ENCODE measurements at places on chromosomes 16 and 17.
A peak's percentile ranks its signal among the peaks of the same experiment; 100 is the strongest.

DNA sequence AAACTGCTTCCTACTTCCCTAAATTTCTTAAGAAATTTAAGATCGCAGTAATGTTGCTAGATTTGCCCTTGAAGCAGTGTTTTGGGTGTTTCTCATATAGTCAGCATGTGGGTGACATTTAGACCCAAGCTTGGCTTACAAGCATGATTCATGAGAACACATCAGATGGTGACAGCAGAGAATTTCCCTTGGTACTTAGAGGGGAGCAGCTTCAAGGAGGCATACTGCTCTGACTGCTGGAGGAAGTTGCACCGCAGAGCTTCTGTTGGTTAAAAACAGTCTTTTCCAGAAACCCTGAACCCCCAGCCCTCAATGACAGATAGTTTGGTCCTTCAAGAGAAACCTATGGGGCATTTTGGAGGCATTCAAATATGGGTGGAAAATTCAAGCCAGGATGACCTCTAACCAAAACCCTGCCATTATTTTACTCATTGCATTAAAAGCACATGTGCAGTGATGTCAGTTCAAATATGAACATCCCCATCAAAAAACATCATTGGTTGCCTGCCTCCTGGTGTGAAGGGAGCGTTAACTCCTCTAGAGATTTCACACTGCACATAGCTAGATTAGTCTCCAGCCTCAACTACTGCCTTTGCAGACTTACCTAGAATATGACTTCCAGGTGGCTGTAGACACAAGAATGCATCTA is 201.5 kb upstream of the CACNG5 start:
- DNase-seq: peak; percentile 14

DNA sequence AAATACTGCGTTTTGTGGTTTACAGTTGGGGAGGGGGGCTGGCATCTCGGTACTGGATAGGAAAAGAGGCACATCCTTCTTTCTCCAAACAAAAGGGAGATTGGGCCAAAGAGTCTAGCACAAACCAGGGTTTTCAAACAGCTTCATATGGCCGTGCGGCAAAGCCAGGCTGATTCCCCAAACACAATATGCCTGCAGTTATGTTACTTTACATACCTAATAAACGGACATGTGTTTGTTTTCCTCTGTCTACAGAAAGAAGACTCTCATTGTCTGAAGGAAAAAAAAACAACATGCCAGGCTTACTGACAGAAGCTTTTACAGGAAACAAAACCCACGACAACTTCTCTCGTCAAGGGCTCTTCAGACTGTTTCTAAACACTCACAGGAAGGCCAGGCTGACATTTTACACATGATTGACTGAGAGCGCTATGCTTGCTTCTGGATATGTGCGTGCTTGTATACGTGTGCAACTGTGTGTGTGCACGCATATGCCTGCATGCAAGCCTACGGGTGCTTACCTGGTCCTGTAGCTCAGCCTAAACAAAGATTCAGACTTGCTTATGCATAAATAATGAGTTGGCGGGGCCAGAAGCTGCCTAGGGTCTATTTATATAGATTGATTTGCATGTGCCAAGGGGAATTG is 461.0 kb upstream of the C16orf82 start:
- no peak for DNase-seq

DNA sequence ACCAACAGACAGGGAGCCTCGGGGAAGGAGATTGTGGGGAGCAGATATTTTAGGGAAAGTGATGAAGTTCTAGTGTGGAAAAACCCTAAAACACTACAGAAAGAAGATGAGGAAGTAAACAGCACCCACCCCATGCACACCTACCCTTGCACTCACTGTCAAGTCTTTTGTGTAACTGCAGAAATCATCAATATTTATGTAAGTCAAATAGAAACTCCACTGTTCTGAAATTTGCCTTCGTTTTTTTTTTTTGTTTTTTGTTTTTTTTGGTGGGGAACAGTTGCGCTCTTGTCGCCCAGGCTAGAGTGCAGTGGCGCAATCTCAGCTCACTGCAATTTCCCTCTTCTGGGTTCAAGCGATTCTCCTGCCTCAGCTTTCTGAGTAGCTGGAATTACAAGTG is 273.4 kb downstream of the CPPED1 start:
- no peak for DNase-seq

DNA sequence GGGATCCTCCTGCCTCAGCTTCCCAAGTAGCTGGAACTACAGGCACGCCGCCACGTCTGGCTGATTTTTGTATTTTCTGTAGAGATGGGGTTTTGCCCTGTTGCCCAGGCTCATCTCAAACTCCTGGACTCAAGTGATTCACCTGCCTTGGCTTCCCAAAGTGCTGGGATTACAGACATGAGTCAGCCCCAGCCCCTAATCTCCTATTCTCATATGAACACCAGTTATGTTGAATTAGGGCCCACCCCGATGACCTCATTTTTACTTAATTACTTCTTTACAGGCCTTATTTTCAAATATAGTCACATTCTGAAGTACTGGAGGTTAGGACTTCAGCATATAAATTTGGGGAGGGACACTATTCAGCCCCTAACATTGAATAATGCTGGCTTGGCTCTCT is 49.2 kb downstream of the ZNRF1 start:
- DNase-seq: no peak

GRCh38 chr16:15571557-15571956 is 71.4 kb downstream of the MARF1 start:
- DNase-seq: no peak

DNA sequence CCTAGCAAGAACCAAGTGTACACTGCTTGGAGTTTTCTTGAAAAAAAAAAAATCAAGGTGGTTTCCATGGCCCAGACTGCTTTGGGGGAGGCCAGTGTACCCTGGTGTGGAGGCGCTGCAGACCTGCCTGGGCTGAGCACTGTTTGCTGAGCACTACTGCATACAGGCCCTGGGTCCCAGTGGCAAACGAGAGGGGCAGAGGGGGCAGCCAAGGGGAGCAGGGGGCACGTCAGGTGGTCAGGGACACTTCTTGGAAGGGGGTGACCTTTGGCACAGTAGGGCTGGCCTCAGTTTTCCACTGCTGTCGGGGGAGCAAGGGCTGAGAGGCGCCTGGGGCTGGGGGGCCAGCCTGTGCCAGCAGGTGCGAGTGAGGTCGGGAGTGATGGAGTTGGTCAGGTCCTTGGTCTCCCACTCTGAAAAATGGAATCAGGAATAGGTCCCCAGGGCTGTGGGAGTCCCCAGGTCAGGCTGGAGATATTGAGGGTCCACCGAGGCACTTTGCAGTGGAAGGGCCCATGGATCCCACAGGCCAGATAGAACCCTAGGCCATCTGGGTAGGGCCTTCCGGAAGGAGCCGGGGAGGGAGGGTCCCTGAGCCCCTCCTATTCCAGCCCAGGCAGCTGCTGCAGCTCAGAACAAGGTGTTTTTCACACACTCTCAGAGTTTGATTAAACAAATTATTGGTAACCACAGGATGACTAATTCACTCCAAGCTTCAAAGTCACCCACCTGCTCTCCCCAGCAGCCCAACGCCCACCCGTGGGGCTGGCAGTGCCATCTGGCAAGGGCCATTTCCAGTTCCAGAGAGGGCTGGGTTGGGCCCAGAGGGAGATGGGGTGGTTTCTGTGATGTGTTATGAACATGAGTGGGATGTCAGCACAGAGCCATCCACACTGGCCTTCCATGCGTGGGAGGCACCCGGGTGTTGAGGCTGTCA is 3.5 kb downstream of the ZFPM1 start:
- DNase-seq: no peak

DNA sequence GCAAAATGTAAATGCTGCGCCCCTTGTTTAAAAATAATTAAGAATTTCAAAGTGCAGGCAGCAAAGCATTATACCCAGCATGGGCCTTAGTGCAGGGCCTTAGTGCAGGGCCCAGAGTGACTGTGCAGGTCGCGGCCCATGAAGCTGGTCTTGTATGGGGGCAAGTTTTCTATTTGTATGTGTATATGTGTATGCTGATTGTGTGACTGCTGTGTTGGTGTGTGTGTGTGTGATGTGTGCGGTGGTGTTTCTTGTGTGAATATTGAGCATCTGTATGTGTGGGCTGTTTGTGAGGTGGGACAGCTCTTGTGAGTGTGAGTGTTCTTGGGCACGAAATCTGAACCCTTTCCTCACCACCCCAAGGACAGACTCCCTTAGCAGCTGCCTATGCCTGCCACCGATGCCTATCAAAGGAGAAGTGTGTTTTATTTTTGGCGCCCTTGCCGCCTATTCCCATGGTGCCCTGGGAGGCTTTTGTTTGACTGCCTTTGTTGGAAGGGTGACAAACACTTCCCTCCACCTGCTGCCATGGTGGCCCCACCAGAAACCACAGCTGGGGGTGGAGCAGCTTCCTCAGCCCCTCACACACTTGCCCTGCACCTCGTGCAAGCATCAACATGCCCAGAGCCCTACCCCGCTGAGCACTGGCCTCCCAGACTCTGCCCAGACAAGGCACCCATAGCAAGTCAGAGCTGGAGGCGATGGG is 18.0 kb downstream of the CCR7 start:
- no peak for DNase-seq

DNA sequence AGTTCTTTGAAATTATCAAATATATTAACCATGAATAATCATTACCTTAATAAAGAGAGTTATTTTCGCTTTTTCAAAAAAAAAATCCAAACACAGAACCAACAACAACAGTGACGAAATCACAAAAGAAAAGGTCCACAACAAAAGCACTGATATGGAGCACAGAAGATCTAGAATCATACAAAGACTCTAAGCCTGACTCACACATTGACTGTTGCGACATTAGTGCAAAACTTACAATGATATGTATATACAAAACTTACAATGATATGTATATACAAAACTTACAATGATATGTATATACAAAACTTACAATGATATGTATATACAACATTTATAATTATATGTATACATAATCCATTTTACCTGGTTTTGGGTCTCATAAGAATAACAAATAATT is 117.7 kb downstream of the USP22 start:
- DNase-seq: no peak

DNA sequence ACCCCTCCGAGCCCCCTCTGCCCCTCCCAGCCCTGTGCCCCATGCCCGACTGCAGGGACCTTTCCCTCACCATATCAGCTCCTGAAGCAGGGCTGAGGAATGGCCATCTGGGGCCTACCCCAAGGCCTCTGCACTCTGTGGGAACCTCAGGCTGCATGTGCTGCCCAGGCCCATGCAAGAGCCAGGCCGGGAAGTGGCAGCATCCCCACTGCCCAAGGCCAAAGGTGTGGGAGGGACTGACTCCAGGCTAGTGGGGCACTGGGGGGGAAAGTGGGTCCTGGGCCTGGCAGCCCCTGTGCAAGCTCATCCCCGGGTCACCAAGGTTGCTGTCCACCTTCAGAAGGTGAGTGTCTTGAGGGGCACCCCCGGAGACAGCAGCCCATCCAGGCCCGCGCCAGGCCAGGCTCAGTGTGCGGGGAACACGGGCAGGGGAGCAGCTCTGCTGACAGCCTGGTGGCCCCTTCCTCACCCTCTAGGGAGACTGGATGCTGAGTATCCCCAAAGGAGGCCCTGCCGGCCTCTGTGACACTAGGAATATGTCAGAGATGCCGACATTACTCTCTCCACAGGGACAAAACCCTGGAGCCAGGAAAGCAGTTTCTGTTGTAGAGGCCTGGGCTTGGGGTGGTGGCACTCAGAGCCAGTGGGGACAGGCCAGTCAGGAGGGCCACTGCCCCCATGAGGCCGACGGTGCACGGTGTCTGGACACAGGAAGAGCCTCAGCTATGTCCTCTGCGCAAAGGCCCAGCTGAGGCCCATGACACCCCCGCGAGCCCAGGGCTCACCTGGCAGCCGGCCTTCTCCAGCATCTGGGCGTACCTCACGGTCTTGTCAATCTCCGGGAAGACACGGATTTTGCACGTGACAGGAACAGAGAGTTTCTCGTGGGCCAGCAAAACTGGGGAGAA is 3.3 kb downstream of the DUS1L start:
- no peak for DNase-seq

- no peak for DNase-seq
Observed at GRCh38 chr16:61780161-61780560, 256.1 kb downstream of the CDH8 start.

DNA sequence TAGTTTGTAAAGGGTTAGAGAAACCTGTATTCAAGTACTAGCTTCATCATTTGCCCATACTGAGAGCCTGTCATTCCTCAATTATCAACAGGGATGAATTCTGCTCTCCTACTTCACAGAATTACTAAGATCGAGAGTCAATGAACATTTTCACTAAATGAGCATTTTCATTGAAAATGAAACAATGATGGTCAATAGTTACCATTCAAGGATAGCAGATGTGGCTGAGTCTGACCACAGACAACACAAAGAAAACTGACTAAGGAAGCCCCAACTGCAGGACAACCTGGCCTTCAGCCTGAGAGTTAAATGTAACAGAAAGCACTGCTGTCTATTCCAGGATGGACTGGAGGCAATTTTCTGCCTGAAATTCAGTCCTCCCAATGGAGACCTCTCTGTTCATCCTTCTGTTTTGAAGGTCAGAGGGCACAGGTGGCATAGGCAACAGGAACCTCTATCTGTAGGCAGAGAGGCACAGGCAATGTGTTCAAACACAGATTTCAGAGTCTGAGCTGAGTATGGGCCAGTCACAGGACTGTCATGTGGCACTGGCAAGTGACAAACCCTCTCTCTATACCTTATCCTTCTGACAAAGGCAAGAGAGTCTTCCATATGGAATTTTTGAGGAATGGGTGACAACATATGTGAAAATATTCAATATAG is 19.5 kb downstream of the TRAF4 start:
- DNase-seq: no peak

- DNase-seq: no peak
Observed at GRCh38 chr16:8474587-8474986, 115.7 kb downstream of the TMEM114 start.

- no peak for DNase-seq
Observed at GRCh38 chr17:56499799-56500388, 93.6 kb upstream of the NOG start.

- no peak for DNase-seq
Observed at GRCh38 chr17:66612993-66613392, 221.9 kb upstream of the CACNG5 start.

- no peak for DNase-seq
Observed at GRCh38 chr16:53031323-53031942, 21.3 kb downstream of the CHD9NB start.

DNA sequence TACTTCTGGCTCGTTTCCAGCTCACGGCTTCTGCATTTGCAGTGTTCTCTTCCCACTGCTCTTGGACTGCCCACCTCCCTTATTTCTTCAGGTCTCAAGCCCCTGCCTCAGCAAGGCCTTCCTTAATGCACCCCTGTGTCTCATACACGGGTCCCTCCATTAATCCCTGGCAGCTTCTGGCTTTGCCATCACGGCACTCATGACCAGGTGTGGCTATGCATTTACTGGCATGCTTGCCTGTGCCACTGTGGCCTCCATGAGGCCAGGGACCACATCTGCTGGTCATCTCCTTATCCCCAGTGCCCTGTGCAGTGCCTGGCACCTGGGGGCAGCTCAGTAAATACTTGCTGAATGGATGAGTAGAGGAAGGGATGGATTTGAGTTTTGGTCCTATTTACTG is 114.1 kb downstream of the C16orf78 start:
- DNase-seq: no peak

DNA sequence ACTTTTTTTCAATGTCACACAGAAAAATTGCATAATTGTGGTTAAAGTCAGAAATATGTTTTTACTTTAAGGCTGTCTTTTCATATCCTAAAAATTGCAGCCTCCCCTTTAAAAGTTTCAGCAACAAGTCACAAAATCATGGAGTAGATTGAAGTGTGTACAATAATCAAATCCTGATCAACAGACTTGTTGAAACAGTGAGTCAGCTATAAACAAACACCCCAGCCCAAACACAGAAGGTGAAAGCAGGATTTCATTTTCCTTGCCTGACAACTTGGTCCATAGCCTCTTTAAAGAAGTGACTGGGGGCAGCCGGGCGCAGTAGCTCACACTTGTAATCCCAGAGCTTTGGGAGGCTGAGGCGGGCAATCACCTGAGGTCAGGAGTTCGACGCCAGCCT is 59.9 kb downstream of the WNT3 start:
- no peak for DNase-seq

All from AG09309 (cell line).